ENCODE measurements at places on chromosomes 7 and 10.

DNA sequence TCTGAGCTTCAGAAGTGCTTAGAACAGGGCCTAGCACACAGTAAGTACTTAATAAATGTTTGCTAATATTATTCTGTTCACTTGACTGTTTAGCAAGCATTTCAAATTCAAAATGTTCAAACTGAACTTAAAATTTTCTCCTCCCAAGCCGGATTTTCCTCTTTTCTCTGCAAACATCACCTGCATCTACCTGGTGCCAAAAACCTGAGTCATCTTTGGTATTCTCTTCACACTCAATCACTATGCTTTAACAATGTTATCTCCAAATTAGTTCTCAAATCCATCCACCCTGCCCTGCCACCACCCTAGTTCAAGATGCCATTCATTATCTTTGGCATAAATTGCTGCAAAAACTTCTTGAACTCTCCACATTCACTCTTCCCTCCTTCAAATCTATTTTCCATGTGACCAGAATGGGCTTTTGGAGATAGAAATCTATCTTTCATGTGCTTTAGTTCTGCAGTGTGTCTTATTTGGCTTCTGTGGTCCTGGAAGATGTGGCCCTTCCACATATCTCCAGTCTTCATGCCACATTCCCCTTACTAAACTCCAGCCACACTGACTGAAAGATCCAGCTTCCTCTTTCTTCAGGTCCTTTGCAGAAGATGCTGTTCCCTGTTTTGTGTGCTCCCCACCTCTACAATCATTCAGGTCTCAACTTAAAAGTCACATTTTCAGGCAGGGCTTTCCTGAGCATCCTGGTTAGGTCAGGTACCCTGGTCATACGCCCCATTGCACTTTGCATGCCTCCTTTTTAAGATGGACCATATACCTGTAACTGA is 2.0 kb downstream of the GGCT start:
- DNase-seq, result peak; percentile 13

DNA sequence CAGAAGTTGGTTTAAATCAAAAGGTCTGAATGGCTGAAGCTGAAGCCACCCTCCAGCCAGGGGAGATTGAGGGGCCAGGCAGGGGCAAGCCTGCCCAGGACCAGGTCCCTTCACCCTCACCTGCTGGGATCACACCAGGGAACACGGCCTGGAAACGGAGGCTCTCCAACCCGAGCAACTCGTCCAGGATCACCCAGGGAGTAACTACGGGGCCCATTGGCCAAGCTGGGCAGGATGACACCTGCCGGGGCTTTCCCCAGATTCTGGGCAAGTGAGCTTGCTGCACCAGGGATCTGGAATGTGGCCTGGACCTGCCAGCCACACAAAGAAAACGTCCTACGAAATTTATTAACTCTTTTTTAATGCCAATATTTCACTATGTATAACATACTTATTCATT is 30.4 kb upstream of the PPP2R2D start:
- no peak for DNase-seq

- no peak for DNase-seq
Measured at GRCh38 chr10:110498982-110499795, 1.5 kb downstream of the DUSP5 start.

- no peak for DNase-seq
Measured at GRCh38 chr7:14978687-14979086, 76.1 kb upstream of the DGKB start.

DNA sequence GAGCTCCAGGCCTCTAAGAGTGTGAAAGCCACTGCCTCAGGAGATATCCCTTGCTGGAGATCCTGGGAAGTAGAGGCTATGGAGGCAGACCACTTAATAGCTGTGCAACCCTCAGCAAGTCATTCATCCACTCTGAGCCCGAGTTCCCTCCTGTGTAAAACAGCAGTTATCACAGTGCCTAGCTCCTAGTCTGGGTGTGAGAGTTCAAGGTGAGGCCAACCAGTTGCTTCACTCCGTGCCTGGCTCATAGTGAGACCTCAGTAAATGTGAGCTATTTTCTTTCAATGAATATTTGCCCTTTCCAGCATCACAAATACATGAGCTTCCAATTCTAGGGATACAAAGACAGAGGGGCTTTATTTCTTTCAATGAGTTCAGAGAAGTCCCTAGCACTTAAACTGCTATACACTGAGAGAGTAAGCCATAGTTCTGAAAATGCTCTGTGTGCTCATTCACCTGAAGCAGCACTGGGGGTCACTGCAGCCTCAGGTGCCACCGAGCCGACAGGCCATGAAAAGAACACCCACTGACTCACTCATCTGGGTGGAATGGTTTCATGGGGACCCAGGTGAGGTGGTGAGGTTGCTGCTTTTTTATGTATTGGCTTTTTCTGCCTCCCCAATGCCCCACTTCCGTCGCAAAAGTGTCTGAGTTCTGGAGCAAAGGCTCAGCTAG is 259.8 kb downstream of the KCNMA1 start:
- DNase-seq, result no peak

- no peak for DNase-seq
Measured at GRCh38 chr7:27241189-27242056, 1.2 kb upstream of the EVX1 start.

DNA sequence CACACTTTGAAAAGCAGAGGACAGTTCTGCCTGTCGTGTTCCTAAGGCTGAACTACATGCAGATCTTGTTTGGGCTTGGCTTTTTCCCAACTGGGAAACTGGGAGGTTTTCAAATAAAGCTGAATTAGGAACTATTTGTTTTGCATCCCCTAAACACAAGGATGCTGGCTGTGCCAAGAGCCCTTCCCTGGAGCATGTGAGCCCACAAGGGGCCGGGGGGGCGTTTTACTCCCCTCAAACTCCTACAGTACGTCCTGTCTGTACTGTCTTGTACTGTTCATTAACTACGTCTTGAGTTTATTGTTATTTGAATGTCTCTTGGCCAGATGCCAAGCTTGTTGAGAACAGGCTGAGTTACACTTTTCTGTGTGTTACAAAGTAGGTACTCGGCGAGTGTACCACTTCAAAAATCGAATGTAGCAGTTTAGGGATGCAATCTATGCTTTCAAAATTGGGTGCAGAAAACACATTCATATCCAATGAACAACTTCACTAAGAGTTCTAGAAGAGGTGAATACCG is 94.9 kb downstream of the GFRA1 start:
- DNase-seq, result no peak

DNA sequence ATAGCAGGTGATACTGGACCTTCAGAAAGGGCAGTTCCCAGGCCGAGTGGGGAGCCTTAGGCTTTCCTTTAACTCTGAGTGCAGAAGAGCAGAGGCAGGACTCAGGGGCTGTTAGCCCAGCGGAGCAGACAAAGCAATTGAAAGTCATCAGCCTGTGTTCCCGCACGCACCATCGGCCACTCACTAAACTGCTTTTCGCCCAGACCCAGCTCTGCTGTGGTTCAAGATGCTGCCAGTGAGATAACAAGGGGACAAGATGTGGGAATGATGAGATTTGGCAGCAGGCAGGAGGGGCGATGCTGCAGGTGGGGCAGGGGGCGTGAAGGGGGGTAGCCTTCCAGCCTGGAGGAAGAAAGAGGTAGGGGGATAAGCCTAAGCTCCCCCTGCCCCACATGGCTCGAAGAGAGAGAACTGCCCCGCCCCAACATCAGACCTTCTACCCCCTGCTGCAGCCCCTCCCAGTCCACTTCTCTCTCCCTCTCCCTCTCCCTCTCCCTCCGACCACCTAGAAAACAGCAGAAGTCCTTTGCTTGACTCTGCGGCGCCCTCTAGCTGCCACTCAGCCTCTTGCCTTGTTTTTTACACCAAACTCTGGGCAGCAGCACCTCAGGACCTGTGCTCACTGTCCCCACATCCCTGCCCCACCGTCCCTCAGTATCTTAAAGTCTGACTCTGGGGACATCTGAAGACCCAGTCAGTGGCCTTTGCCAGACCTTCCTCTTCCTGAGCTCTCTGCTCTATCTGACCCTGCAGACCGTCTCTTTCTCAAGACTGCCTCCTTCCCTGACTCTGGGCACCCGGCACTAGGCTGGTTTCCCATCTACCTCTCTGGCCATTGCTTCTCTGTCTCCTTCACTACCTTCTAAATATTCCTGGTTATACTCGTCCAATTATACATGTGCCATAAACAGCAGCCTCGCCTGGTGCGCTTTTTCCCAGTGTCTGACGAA is 110.5 kb downstream of the C10orf105 start:
- peak; percentile 76 for DNase-seq

GRCh38 chr10:36475746-36476145 is 649.7 kb upstream of the ANKRD30A start:
- DNase-seq, result no peak

- no peak for DNase-seq
Measured at GRCh38 chr7:75599244-75599781, 107.2 kb downstream of the SPDYE5 start.

DNA sequence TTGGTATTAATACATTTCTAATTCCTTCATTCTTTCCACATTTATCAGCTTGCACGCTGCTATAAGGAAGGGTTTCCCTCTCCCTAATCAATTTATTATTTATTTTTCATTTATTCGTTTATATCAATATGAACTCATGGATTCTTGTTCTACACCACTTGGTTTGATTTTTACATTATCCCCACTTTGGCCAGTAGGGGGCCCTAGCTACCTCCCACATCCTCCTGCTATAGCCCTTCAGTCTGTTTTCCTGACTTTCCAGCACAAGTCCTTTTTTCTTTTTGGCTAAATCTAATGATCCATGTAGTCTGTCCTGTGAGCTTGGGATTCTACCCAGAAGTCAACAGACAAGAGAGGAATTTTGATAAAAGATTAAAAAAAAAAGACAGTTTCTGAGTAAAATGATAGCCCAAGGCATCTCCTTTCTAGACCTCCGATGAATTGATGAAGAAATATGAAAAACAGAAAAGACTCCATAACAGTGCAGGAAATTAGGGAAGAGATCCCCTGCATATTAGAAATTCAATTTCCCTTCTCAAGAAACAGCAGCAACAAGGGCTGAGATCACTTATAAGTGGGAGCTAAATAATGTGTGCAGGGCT is 47.7 kb downstream of the LYZL2 start:
- peak; percentile 78 for DNase-seq

DNA sequence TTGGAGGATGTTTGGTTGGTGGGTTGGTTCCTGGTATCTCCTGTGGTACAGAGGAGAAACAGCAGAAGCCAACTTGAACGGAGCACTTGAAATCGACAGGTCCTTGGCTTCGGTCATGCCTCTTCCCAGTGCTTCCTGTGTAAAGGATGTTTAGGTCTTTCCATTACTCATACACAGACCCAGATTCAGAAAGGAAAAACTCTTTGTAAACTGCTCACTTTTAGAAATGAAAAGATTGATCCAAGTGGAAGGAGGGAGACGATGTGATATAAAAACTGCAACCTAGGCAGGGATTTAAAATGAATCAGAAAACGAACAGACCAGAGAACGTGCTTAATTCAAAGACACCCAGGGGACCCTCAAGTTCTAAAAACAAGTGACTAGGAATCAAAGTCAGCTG is 338.4 kb downstream of the GALNT17 start:
- DNase-seq, result no peak

- DNase-seq, result no peak
Measured at GRCh38 chr10:15426115-15426514, 55.0 kb upstream of the FAM171A1 start.

DNA sequence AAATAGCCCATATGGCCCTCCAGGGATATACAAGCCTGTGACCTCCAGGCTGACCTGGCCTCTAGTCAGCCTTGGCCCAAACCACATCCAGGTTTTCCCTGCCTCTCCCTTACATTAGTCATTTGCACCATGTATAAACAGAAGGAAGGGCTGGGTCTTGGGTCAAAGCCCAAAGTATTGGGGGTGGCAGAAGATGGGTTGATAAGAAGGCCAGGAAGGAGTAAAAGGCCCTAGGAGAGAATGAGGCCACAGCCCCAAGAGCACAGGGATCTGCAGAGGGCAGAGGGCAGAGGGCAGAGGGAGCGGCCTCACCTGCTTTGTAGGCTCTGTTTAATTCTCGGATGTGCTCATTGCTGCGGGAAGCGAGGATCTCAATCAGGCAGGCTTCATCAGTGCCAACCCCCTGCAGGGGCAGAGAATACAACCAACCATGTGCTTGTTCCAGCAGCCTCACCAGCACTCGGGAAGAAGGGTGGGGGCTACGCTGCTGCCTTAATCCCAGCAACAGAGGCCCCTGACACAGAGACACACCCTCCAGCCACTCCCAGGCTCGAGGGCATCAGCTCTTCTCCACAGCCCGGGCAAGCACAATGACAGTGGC is 31.3 kb downstream of the PLAC9 start:
- DNase-seq, result no peak

GRCh38 chr7:55191926-55192692 is 173.0 kb upstream of the LANCL2 start:
- DNase-seq, result no peak

GRCh38 chr10:59907537-59907917 is 1.2 kb upstream of the CCDC6 start:
- no peak for DNase-seq

DNA sequence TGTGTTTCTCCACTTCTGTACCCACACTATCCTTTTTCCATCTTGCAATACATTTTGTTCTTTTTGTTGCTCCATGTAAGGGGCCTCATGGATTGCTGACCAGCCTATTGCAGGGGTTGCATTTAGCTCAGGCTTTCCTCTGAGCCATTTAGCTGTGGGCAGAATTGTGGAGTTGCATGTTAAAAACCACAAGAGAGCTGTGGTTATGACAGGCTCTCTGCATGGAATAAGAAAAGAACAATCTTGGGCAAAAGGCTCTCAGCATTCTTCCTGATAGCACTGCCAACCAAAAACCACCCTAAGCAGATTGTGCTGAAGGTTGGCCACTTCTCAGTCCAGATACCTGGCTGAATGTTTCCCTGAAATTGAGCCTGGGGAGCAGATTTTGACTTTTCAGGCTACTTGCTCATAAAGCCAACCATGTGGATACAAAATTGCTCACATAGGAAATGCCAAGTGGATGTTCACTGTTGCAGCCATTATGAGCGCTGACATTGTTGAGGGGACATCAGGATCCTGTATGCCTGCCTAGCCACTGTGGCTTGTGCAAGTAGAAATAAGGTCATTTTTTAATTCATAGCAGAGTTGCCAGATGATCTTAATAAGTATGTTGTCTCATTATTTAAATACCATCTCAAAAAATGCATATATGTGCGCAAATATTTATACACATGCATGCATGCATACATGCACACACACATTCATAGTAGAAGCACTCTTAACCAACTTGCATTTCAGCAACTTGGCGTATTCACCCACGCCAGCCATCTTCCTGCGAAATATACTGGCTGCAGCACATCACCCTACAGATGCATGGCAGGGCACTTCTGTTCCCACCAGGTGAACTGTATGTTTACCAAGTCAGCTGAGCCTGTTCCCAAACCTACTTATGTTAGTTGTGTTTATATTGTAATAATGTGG is 695.4 kb downstream of the LRMDA start:
- peak; percentile 29 for DNase-seq

DNA sequence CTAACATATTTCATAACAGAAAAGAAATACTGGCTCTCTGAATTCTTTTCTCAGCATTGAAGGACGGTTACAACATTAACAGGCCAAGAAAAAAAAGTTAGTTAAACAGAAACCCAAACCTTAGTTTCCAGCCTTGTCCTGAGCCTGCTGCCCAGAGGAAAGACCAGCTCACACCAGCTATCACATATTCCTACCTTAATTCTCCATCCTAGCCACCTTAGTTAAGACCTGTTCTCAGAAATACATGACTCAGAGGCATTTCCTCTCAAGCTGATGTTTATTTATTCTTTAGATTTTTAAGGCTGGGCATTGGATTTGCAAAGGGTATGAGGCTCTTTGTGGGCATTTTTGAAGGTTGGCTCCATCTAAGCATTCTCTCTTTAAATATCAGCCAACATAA is 34.3 kb upstream of the ADAM12 start:
- DNase-seq, result no peak

GRCh38 chr7:18390535-18390907 is 105.0 kb upstream of the HDAC9 start:
- DNase-seq, result no peak

Measured in suppressor macrophage treated with lipopolysaccharide for 1 hour (primary cell).